ENCODE measurements at places on chromosomes 12 and 14.

- no peak for DNase-seq
These were observed 223.3 kb downstream of the CCDC91 start for GRCh38 chr12:28413460-28414109.

DNA sequence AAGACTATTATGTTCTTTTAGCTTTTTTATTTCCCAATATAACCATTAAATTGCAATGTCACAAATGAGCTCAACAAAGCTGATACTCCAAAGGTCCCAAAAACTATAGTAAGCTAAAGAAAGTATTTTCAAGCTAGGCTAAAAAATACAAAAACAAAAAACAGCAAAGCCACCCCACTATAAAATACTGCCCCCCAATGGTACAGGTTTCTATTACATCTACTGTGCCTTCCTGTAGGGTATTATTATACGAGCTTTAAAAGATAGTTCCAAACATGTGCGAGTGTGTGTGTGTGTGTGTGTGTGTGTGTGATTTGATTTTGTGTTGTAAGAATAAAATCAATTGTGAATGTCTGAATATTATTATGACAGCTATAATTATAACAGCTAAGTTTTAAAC, 1.1 kb downstream of the IFNG start:
- no peak for DNase-seq

- DNase-seq, result no peak
These were observed 7.0 kb downstream of the POU6F1 start for GRCh38 chr12:51210690-51211395.

DNA sequence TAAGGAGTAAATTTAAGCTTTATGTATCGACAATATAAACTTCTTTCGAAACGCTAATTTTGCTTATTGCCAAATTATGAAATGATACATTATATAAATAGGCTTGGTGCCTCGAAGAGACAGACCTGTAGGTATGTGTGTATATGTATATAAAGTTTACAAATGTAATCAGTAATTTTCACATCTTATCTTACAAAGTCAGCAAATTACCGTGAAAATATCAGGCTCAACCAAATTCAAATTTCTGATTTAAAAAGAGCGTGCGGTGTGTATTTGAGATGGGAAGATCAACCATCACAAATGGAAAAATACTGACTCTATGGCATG, 605 bp downstream of the ZCRB1 start:
- no peak for DNase-seq

GRCh38 chr12:3061059-3061458, 16.1 kb upstream of the TSPAN9 start:
- no peak for DNase-seq

GRCh38 chr12:19755136-19755535, 315.8 kb downstream of the AEBP2 start:
- DNase-seq, result no peak

GRCh38 chr14:42001431-42001830, 394.8 kb downstream of the LRFN5 start:
- DNase-seq, result no peak

DNA sequence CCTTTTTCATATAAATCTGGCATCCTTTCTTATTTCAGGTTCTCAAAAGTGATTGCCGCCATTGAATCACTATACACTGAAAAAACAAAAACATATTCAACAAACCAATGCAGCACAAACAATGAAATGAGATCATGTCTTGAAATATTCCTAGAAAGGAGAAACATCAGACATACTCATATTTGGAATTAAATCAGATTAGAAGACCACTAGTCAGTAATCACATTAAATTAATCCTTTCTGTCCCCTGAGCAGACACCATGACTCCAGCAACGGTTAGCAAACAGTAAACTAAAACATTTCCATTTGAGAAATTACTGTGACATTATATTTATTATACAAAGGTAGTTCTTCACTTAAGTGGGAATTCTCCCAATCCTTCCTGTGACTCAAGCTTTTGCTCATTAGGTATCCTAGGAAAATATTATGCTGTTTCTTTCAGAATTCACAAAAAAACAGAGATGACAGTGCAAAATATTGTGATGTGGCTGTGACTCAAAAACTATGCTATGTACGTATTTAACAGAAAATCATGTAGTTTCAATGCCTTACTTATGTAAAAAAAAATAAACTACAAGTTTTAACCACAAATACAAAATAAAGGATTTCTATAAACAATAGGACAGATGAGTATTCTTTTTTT, 29.7 kb downstream of the CPNE8 start:
- DNase-seq, result no peak

GRCh38 chr14:105108516-105108864, 43.3 kb upstream of the GPR132 start:
- no peak for DNase-seq

GRCh38 chr12:12792421-12792820, 7.0 kb downstream of the APOLD1 start:
- no peak for DNase-seq

DNA sequence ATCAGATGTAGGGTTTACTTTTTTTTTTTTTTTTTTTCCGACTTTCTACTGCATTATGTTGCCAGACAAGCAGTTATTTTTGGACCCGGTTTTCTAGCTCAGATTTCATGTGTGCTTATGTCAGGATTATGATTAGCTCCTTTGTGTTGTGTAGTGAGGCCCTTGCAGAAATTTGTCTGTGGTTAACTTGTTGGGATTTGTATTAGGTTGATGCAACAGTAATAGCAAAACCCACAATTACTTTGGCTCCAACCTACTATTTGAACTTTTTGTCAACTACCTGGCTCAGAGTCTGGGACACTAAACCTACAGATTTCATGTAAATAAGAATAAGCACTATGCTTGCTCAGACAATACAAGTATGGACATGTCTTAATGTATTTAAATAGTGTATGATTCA, 44.1 kb upstream of the KCNJ8 start:
- DNase-seq, result no peak

GRCh38 chr12:120847392-120847791, 56.8 kb downstream of the SPPL3 start:
- no peak for DNase-seq

DNA sequence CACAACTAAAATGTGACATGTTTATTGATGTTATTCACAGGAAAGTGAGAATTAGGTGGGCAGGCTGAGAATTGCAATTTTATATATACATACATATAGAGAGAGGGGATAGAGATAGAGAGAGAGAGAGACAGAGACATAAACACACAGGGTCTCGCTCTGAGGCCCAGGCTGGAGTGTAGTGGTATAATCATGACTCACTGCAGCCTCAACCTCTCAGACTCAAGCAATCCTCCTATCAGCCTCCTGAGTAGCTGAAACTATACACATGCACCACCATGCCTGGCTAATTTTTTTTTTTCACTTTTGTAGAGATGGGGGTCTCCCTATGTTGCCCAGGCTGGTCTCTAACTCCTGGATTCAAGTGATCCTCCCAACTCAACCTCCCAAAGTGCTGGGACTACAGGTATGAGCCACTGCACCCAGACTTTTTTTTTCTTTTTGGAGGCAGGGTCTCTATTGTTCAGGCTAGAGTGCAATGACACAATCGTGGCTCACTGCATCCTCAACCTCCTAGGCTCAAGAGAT, 49.1 kb downstream of the R3HDM2 start:
- DNase-seq, result no peak

- no peak for DNase-seq
These were observed 13.3 kb upstream of the DTX1 start for GRCh38 chr12:113043240-113043639.

- DNase-seq, result no peak
These were observed 270.8 kb upstream of the BTG1 start for GRCh38 chr12:92416385-92416812.

DNA sequence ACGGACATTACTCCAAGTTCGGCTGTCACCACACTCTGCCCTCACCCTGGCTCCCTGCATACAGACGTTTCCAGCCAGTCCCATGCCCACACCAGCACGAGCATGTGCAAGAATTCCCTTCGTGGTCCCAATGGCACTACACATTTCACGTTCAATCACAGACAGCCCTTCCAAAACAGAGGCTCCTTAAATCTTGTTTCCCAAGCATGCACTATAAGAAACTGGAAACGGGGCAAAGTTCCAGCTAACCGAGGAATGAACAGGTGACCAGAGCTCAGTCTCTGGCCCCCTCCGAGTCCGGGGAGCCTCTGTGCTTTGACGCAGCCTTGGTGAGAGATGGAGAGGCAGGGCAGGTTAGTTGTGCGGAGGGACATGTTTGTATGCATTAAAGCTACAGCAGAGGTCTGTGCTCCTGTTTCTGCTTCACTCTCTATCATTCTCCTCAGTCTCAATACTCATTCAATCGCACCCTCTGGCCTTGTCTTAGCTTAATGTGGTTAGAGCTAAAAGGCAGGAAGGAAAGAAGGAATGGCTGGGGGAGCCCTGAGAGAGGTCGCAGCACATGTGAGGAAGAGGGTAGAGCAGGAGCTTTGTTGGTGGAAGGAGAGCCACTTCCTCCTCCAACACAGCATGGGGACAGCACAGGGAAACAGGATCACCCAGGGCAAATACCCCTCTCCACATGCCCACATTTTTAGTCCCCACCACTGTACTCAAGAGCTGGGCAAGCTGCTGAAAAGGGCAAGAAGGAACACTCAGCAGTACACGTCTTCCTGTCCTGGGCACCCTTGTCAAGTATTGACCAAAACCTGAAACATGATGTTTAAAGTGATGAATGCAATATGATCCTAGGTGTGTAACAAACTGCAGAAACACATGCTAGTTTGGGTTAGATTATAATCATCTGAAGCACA, 12.2 kb upstream of the SELPLG start:
- DNase-seq, result no peak

- DNase-seq, result no peak
These were observed 53.6 kb downstream of the SUSD6 start for GRCh38 chr14:69664865-69665526.

GRCh38 chr14:103121846-103122584, 1.2 kb upstream of the TNFAIP2 start:
- DNase-seq, result no peak

DNA sequence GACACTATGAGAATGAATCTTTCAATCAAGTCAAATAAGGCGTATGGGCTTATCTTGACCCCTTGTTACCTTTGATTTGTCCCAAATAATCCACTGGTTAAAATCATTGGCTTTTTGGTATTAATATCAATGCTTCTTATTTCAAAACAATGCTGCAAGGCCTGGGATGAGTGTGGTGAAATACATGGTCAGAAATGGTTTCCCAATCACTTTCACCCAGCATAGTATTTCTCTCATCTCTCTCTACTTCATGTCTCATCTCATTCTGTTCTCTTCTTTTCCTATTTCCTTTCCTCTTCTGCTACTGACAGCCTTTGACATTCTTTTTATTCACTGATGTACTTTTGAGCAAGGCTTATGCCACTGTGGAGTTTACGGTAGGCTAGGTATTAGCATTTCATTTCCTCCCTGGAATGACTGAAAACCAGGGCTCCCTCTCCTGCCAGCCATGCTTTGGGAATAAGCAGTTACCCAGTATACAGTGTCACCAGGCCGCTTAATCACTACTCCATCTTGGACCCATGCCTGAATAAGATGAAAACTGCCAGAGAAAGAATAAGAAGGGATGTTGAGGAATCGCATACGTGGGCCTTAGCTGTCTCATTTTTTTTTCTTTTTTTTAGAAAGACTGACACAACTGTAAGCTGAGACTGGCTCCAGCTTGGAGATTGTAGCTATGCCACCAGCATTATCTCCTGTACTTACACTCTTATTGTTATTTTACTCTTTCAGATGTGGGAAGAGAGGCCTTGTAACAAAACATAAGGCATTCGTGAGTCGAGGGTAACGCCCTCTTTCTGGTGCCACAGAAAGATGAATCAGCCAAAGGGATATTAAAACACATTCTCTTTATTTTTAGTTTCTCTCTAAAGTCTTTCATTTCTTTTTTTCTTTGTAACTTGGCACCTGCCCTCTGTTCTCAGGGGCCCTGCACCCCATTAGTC, 53.5 kb downstream of the IGF1 start:
- DNase-seq, result no peak

All from GM10248 (cell line).